ENCODE measurements at places on chromosomes 11 and 22.

DNA sequence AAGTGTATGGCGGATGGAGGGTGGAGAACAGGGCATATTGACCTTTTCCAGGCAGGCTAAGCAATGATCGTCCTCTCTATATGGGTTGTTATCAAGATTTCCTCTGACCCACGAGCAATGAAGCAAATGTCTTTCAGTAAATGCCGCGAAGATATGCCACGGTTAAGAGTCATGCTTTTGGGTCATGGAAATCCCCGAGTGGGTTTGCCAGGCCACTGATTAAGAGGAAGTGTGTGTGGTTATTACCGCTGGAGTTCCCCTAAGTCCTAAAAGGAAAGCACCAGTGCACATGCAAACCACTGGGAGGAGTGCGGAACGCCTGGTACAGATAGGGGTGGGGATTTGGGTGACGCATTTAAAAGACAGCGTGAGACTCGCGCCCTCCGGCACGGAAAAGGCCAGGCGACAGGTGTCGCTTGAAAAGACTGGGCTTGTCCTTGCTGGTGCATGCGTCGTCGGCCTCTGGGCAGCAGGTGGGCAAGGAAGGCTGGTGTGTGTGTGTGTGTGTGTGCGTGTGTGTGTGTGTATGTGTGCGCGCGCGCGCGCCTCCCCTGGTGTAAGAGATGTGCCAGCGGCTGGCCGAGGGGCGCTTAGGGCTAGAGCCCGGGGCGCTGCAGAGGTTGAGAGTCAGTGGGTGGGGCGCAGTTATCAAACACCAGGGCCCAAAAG, at the start of gene BIRC3:
BIRC3 (plus strand) TSS at position 386 of the 669 bp plus-strand sequence. CDS start 7,026 bp downstream, outside the sequence.
- peak; percentile 96 for DNase-seq

DNA sequence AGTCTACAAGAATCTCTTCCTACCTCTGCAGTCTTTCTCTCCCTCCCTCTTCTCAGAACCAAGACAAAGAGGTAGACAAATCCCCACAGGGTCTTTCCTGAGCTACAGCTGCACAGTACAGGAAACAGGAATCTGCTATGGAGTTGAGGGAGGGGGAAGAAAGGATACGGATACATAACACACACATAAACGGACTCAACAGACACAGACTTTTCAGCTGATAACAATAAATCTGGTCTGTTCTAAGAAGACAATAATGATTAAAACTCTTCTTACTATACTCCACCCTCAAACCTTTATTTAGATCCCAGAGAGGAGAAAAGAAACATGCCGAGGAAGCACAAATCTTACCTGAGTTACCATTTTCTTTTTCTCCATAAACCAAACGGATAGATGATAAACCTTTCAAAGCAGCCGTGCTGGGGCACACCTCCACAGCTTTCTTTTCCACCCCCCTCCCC, 122.2 kb downstream of the APOL5 start:
- DNase-seq = peak; percentile 40

DNA sequence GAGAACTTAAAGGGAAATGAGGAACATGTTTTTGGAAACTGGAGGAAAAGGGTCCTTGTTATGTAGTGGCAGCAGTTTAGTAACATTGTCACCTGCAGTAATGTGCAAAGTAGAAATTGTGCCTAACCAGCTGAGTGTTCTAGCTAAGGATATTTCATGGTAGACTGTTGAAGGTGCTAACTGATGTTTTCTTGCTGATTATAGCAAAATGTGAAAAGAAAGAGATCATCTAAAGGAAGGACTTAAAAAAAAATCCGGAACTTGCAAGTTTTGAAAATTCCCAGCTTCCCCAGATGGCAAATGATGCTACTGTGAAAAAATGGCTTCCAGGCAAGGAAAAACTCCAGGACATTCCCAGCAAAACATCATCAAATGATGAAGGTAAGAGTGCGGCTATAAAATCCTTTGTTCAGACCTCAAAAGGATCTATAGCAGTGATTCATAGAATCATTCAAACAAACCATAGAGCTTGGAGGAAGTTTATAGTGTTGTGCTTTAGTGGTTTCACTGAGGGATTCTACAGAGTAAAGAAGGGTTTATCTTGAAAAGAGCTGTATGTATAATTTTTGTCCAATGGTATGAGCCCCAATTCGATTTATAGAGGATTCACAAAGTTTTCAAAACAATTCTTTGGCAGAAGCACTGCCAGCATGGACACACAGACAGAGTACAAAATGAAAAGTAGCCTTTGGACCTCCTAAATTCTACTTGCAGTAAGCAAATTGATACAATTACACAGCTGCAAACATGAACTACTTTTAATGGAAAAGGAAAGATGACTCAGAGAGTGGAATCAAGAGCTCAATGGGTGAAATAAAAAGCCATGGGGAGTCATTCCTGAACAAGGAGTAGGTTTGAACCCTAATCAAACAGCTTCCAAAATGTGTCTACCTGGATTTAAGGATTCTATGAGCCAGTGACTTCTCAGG, 4.3 kb upstream of the TRIM44 start:
- DNase-seq = no peak

- peak; percentile 37 for DNase-seq
These were observed 822 bp downstream of the MARK2 start for GRCh38 chr11:63839508-63840355.

DNA sequence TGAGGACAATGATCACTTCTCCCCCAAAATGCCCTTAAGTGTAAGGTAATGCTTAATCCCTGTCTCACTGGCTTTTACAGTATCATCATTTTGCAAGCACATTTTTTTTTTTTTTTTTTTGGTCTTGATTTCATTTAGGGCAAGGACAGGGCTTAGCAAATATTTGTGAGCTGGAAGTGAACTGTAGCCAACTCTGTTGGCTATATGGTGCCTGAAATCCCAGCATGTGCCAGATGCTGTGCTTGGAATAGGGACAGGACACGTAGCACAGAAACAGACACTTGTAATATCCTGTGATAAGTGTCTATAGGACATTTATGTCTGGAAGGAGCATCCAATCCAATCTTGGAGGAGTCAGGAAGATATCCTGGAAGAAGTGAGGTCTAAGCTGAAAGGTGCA, 198.3 kb downstream of the NAV2 start:
- DNase-seq = no peak

DNA sequence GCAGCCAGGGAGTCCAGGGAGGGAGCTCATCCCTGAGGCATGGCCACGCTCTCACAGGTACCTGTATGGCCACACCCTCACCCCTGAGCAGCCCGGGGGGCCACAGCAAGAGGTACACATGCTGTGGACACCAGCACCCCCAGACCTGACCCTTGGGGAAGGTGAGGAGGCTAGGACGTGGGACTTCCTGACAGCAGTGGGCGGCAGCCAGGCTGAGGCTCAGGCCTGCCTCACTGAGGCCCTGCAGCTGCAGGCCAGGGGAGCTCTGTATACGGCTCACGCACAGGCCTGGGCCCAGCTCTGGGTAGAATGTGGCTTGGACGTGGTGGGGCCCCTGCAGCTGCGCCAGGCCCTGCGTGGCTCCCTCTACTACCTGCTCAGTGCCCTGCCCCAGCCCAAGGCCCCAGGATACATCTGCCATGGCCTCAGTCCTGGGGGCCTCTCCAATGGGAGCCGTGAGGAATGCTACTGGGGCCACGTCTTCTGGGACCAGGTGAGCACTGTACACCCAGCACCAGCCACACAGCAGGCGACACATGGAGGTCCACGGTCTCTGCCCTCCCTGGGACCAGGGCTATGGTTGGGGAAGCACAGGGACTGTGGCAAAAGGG, 1.8 kb downstream of the PGGHG start:
- DNase-seq = no peak

DNA sequence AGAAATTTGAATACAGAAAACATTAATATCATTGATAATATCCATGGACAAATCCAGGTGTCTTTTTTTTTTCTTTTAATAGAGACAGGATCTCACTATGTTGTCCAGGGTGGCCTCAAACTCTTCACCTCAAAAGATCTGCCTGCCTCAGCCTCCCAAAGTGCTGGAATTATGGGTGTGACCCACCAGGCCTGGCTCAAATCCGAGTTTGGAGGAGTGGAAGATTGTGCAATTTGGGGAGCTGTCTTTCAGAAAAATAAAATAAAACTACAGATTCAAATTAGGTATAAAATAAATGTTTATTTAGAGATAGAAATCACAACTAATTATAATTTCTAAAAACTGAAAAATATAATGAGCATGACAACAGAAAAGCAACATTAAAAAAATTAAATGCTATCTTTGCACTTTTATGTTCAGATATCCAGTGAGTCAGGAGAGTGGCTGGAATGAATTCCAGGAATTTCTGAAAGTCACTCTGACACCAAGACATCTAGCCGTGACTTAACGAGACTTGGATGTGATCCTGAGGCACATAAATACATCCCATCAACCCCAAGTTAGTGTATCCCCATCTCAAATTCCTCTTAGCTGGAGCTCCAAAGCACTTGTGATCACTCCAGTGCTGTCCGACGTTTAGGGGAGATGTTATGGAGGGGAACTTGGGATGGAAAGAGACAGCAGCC, 128.6 kb upstream of the THY1 start:
- no peak for DNase-seq

DNA sequence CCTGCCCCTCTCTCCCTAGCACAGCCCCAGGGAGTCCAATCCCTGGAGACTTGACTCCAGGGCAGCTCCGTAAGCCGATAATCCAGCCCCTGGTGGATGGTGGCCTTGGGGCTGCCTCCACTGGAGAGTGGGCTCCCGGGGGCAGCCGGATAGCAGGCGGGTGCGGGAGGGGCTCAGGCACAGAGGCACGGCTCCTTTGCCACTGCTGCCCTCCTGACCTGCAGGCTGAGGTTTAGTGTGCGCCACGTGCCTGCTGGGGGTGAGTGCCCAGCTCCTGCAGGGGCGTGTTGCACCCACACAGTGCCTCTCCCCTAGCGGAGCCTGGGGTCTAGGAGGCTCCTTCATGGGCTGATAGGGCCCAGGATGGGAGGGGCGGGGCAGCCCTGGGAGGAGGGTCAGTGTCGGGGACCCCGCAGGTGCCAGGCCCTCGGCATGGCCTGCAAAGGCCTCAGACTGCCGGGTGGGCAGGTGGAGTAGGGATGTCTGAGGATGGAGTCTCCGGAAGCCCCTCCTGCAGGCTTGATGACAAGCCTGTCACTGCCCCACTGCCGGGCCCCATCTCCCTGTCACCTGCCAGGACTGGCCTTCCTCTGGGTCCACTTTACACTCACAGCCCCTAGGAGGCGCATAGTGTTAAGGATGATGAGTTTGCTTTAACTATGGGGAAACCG, 5.6 kb downstream of the DUSP8 start:
- no peak for DNase-seq

DNA sequence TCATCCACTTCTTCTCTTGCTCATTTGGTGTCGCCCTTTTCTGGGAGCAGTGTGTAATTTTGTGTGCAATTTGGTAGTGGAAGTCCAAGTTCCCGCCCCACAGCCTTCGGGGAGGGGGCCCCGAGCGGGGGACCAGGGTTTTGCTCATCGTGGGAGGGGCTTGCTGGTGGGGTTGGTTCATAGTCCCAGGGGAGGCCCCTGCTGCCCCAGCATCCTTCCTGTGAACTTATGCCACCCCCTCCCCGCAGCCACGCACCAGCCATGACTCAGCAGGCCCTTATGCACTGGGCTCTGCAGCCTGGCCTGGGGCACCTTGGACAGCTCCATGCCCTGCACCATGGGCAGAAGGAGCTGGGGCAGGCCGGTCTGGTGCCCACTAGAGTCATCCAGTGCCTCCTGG, 1183.6 kb downstream of the BRD1 start:
- no peak for DNase-seq

GRCh38 chr22:41660416-41660815, 28.3 kb downstream of the SNU13 start:
- no peak for DNase-seq

GRCh38 chr11:79768343-79768742, 327.5 kb upstream of the TENM4 start:
- peak; percentile 17 for DNase-seq

DNA sequence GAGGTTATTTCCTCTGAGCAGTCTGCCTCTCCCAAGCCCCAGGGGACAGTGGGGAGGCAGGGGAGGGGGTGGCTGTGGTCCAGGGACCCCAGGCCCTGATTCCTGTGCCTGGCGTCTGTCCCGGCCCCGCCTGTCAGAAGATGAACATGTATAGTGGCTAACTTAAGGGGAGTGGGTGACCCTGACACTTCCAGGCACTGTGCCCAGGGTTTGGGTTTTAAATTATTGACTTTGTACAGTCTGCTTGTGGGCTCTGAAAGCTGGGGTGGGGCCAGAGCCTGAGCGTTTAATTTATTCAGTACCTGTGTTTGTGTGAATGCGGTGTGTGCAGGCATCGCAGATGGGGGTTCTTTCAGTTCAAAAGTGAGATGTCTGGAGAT, 3.1 kb downstream of the PIM3 start:
- no peak for DNase-seq

GRCh38 chr11:35846874-35847273, 97.0 kb upstream of the LDLRAD3 start:
- DNase-seq = no peak

DNA sequence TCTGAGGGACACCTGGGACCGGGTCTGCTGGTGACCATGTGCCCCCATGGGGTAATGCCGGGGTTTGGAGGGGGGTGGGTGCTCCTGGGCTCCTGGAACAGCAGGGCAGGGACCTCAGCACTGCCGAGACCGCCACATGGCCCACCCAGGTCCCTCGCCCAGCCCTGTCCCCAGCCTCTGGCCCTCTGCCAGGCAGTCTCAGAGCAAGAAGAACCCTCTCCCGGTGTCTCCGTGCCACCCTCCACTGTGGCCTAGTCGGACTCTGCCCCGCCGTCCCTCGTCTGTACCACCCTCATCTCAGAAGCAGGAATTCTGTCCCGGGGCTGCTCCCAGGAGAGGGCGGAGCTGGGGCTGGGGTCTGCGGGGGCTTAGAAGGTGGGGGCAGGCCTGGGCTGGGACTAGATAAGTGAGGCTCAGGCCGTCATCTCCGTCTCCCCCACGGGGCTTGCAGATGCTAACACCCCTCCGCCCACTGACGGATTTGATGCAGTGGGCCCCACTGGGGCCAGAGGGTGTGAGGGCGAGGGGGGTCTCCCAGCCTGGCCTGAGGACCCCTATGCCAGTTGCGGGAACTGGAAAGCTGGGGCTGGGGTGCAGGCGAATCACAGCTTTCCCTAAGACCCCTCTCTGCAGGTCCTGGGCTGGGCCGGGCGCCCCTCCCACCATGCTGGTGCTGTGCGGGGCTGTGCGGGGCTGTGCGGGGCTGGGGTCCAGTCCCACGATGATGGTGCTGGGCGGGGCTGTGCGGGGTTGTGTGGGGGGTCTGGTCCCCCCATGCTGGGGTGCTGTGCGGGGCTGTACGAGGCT, 1.1 kb downstream of the MUC5AC start:
- DNase-seq = no peak

GRCh38 chr22:45235101-45235777, 5.5 kb downstream of the KIAA0930 start:
- no peak for DNase-seq
